IPS DF 19.7 (cell line): ENCODE measurements at places on chromosomes 13 and 19.

DNA sequence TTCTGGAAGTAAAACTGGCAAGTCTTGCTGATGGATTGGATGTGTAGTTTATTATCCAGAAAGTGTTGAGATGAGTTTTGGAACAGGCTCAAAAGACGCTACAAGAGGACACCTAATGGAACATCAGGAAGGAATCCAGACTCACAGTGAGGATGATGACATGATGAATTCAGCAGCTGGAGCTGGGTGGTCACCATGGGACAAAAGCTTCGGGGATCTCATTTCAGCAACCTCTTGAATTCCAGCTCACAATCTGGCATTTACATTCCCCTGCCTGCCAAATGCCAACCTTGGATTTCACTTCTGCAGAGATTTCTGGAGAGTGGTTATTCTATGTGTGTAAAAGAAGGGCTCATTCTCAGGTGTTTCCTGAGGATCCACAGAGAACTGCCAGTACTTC lies 288.0 kb upstream of the TMTC4 start:
- no peak for DNase-seq

DNA sequence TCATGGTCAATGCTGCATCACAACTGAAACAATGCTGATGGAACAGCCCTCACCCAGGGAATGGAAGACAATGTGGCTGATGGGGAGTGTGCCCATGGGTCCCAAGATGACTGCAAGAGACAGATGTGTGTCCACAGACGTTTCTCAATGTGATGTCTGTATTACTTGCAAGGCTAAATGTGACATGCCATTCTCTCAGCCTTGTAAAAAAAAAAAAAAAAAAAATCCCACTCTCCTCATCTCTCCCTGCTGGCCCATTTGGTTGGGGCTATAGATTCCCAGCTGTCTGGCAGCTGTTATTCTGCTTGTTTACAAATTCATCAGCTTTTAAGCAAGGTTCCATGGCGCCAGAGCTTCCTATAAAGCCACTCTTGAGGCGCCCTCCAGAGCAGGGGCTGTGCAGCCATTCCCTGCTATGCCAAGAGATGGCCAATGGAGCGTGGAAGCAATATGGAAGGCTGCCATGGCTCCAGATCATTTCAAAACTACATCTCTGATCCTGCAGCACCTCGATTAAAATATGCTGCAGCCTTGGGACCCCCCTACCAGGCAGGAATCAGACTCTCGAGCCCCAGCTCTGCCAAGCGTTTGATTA lies 294.8 kb downstream of the FOXO1 start:
- DNase-seq, result no peak

GRCh38 chr19:52142001-52142595 lies 2.4 kb upstream of the ZNF616 start:
- DNase-seq, result no peak

DNA sequence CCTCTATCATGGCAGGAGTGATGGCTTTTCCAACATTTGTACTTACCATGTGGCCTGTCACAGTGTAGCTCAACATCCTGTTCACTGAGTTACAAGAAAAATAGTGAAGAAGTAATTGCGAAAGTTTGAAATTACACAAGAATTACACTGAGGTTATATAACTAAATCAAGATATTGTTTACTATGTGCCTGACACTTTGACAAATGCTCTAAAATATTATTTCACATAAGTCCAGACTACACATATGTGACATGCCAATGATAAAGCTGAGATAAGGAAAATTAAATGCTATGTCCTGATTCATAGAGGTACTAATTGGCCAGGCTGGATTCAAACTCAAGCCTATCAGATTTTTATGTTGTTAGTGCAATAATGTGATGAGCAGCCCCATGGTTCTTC lies 451.7 kb downstream of the PCDH9 start:
- no peak for DNase-seq

GRCh38 chr19:14830702-14831101 lies 4.3 kb downstream of the OR7A5 start:
- DNase-seq, result no peak

GRCh38 chr19:41457241-41457640 lies 14.3 kb downstream of the ERICH4 start:
- no peak for DNase-seq

GRCh38 chr19:27885359-27885758 lies 1327.6 kb downstream of the UQCRFS1 start:
- DNase-seq, result no peak

DNA sequence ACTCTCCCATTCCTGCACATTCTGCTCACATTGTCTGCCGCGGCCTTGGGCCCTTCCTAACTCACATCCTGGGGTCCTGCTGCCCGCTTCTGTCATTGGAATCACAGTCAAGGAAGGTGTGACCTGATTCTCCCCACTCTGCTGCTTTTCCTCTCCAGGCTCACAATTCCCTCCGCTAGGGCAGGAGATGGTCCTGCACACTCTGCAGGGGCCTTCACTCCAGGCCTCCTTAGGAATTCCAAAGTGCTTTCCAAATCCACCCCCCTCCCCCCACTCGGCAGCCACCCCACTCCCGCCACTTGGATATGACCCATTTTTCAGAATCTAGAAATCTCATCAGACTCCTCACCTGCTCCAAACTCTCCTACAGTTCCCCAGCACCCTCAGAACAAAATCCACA lies 3.1 kb upstream of the SLC5A5 start:
- no peak for DNase-seq

DNA sequence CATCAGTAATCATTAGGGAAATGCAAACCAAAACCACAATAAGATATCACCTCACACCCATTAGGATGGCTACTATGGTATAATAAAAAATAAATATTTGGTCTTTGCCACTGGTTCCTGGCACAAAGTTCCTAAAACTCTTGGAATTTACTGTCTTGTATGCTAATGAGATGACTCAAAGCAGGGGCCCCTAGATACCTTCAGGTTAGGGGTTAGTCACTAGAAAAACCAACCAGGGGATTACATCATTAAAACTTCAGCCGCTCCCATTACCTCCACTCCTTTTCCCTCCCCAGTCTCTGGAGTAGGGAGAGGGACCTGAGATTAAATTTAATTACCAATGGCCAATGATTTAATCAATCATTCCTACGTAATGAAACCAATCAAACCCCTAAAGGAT lies 49.6 kb downstream of the THSD1 start:
- no peak for DNase-seq
